ENCODE measurements at places on chromosomes 1 and 21. TPM values are rescaled to one million over a fixed set of nuclear protein-coding genes. Genes with fewer than 3 reads are reported as not detected.

GRCh38 chr1:14887764-14888350 lies 265.7 kb upstream of the TMEM51 start:
- DNase-seq, result no peak

Gene GBP5
- not detected for total RNA-seq

DNA sequence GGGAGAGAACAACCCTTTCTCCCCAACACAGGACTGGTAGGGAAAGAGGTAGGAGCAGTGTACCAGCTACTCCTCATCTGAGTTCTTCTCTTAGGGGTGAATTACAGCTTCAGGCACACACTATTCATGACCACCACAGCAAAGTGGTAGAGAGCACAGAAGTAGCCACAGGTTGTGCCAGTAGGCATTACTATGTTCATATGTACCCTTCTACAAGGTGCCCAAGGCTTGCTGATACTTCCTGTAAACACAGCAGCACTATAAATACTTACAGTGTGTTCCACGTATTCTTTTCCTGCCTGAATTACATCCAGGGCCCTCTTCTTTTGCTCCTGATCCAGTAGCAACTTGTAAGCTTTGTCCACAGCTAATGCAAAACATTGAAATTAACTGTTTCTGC lies 23.1 kb downstream of the DNAJC8 start:
- no peak for DNase-seq

- DNase-seq, result no peak
These were observed 353.9 kb upstream of the C1orf174 start for GRCh38 chr1:4253935-4254334.

DNA sequence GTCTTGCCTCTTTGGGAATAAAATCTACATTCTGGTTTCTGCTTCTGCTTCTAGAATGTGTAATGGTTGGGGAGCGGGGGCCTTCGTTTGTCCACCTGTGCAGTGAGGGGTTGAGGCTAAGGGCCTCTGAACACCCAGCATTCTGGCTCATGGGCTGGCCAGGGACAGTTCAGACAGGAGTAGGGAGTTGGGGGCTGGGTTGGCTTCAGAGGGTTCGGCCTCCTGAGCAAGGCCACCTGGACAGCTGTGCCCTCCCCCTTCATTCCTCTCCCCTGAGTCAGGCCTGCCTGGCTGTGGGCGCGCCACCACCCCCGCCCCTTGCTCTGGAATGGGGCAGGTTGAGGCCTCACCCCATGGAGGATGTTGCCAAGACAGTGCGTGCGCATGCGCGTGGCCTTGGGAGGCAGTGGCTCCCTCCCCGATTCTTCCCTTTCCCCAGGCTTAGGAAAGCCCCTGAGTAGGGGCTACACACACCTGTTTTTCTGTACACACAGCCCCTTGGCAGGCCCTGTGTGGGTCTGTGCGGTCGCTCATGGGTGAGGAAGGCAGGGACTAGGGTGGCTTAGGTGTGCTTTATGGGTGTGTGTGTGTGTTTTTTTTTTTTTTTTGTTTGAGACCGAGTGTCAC lies 57.0 kb downstream of the YARS1 start:
- DNase-seq, result peak; percentile 61

Gene LORICRIN
- not detected for total RNA-seq

All from RPMI7951 (cell line).